ENCODE measurements at places on chromosomes 2 and 18.
A peak's percentile ranks its signal among the peaks of the same experiment; 100 is the strongest.

DNA sequence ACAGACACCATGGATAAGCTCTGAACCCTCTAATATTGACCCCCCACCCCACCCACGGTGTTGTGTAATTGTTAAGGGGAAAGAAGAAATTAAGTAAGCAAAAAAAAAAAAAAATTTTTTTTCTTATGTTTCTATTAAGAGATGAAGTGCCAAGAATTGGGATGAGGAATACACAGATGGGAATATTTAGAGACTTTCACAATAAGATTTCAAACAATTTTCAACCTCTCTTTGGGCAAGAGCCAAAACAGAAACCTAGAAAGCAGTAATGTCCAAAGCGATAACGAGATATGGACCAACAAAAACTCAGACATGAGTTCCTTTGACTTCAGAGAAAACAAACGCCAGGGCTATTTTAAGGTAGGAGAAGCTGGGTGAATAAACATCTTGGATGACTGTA is 14.4 kb downstream of the PIEZO2 start:
- DNase-seq = no peak

- DNase-seq = no peak
These were observed 1.9 kb upstream of the KIAA2012 start for GRCh38 chr2:202071107-202071506.

DNA sequence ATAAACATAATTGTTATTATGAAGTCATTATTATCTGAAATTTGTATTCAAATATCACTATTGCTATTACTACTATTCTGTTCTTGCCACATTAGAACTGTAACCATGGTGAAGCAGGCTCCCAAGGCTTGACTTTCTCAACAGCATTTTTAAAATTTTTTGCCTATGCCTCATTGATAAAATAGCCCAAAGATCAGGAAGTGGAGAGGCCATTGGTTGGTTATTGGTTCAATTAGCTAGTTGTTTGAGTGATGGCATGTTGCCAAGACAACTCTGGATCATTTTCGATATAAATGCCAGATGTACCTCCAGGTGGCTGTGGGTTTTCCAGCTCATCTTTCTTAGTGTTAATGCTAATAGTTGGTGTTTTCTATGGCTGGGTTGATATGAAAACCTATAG is 513.5 kb downstream of the TRIB2 start:
- no peak for DNase-seq

- DNase-seq = no peak
These were observed 5.3 kb downstream of the ONECUT2 start for GRCh38 chr18:57440331-57441070.

- no peak for DNase-seq
These were observed 499.6 kb upstream of the RAB6C start for GRCh38 chr2:129479892-129480291.

DNA sequence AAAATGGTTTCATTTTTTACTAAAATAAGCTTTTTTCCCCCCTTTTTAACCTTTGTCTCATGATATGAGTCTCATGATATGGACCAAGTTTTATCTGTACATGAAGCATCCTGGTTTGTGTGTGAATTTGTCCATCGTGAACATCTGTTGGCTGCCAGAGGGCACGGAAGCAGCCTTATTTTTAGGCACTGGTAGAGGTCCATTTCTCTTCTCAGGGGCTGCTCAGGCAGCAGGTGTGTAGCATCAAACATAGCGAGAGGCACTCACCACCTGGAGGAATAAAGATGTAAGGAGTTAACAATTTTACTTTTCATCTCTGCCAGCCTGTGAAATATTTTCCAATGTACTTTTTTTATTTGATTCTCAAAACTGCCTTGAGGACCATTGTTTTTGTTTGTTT is 134.5 kb downstream of the RHBDD1 start:
- no peak for DNase-seq

GRCh38 chr18:28494151-28494550 is 317.2 kb upstream of the CDH2 start:
- no peak for DNase-seq

DNA sequence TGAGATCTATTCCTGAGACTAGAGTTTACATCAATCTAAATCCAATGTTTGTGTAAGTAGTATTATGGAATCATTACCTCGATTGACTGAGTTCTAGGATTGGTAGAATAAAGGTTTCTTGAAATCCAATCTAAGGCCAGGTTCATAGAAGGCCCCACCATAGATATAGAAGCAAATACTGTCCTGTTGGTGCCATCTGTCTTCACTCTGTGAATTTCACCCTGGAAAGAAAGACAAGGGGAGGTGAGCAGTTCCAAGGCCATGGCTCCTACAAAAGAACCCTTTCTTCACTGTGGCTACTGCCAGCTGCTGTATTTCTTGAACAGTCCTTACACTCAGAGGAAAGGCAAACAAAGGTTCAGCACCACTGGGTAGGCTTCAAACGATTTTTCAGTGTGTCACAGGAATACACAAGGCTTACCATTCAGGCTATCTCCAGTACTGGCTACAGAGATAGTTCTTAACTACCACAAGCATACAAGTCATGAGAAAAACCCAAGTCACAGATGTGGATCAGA is 137.0 kb downstream of the LRP2 start:
- no peak for DNase-seq

DNA sequence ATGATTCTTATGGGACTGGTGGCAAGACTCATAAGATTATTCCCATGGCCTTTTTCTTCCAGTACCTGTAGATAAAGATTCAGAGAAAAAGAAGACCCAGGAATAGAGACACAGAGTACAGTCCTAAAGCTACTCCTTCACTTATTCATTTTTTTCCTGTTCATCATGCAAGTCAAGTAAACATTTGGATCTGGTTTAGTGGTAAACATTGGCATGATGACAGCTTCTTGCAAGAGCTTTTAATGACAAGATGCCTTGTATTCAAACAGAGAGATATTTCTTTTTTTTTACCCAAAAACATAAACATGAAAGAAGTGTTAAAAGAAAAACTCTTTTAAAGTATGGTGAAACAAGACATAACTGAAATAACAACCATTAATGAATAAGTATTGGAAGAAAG is 20.2 kb downstream of the CXCR2 start:
- DNase-seq = no peak

GRCh38 chr18:56492136-56492535 is 146.3 kb downstream of the TXNL1 start:
- no peak for DNase-seq

DNA sequence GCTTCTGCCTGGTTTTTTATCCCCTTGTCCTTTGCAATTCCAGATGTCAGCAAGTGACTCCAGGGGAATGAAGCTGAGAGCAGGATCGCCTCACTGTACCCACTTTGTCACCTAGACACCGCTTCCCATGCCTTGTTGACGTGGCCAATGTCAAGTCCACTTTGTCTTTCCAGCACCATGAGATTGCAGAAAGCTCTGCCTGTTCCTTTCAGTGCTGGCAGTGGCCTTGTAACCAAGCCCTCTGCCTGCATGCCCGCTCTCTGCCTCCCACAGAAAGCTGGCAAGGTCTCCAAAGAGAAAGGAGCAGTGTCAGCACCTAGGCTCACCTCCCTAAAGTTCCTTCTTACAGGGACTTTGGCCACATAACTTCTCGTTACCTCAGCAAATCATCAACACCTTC is 282.2 kb upstream of the ST6GAL2 start:
- DNase-seq = no peak

- no peak for DNase-seq
These were observed 218.4 kb upstream of the TRIB2 start for GRCh38 chr2:12498286-12498685.

DNA sequence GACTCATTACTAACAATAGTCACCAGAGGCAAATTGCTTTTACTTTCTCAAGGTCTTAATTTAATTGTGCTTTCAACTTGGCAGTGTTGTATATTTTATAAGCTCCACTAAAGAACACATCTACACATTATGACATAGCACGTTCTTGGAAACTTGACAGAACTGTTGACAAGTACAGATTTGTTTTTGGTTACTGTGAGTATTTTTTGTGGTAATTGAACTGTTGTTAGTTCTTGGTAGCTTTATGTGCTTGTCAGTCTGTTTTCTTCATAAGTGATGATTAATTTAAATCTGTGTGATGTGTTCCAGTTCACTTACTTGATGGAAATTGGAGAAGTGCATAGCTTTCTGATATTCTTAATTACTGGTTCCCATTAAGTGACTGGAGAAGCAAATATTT is 63.9 kb downstream of the COMMD1 start:
- DNase-seq = no peak

DNA sequence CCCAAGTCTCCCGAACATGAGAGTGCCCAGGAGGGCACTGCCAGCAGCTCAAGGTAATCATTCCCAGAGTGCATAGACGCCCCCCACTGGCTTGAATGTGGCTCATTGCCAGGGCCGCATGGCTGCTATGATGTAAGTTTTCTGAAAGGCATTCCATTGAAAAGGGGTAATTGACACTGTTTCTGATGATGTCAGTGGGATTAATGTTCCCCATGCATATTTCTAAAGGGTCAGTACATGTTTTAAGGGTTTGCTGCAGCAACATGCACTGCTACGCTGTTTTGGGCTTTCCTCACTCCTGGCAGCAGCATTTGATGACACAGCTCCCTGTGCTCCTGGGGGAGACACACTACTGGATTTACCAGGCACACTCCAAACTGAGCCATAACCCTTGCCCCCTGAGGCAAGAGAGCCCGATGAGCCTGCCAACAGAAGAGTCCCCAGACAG is 36.7 kb downstream of the KIAA2012 start:
- DNase-seq = no peak

DNA sequence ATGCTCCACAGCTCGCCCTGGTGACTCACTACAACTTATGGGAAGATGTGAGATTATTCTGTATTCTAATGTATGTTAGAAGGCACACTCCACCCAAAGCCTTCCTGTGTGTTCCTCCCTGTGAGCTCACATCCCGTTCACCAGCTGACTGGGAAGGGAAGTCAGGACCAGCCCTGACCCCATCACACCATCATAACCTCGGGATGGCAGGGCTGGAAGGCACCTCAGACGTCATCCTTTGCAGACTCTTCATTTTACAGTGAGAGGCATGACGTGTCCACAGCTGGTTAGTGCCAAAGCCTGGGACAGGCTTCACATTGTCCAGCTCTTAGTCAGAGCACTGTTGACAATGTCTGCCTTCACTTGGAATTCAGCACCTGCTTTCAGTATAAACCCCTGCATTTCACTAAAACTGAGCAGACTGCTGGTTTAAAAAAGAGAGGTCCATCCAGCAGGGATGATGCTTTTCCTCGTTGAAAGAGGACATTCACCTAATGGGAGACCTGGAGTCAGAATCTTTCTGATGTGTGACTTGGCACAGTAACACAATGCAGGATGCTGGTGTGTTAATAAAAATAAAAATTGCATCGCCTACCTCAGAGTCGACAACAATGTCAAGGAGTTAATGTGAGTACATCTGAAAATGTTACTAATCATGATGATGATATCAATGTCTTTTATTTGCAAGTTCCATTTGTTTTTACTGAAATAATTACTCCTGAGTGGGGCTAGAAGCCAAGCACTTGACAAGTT is 418.0 kb upstream of the TNP1 start:
- peak; percentile 58 for DNase-seq

- DNase-seq = no peak
These were observed 184.0 kb downstream of the PDE11A start for GRCh38 chr2:177888581-177888980.

GRCh38 chr2:235745597-235745996 is 251.8 kb downstream of the AGAP1 start:
- DNase-seq = no peak

- DNase-seq = no peak
These were observed 31.6 kb upstream of the NEB start for GRCh38 chr2:151765760-151766410.

GRCh38 chr2:63977904-63978303 is 41.3 kb downstream of the VPS54 start:
- DNase-seq = no peak

DNA sequence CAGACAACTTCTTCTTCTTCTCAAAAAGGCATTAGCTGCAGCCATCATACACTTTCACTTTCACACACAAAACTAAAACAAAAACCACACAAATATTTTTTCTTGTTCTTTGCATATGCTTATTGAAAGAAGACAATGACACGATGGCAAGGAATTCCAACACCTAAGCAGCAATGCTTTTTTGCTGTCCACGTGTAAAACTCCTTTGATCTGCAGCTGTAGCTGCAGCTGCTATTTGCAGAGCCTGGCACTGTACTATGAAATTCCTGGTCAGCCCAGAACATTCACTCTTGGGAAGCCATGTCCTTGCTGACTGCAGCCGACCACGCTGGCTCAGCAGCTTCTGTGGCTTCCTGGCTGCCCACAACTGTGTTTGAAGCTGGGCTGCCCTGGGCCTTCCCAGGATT is 316.2 kb downstream of the CDH2 start:
- DNase-seq = no peak

GRCh38 chr2:30191819-30192271 is 39.5 kb upstream of the LBH start:
- no peak for DNase-seq

DNA sequence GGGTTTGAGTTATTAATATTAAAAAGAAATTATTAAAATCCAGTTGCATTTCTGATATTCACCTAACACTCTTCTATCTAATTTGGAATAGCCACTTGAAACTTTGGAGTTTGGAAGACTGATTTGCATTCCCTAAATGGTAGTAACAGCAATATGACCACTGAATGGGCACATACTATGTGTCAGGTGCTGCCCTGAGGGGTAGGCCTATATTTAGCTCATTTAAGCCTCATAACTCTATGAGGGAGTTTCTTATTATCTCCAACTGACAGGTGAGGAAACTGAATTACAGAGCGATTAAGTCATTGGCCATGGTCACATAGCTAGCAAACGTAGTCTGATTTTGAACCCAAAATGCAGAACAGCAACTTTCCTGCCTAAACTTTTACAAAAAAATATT is 77.3 kb downstream of the VWA3B start:
- no peak for DNase-seq

DNA sequence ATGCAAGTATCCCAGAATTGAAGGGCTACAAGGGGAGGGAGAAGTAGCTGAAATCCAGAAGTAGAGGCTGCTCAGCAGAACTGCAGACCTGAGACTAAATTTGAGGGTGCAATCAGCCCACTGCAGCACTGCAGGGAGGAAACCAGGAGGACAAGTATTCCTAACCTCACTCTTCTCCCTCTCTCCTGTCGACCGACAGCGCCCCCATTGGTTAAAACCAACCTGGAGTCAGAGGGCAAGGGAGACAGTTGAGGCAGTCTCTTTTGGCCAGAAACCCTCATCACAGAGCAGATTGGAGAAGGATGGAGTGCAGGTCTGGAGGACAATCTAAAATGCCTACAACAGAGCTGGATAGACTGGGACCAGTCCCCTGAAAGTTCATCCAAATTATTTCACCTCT is 768.9 kb upstream of the KLHL29 start:
- DNase-seq = no peak

DNA sequence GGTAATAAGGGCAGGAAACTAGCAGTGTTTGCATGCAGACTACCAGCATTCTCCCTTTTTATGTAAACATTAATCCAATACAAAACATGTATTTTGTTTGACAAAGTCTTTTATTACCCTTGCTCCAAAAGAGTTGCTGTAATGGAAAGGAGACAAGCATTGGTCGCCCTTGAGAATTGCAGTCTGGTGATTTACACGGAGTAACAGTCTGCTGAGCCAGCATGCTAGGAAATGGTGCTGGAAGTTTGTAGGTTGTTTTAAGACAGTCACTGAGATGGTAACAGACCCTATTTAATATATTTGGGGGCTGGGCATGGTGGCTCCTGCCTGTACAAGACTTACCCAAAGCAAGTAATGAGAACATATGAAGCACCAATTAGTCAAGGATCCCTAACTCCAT is 2.8 kb upstream of the PRKCE start:
- no peak for DNase-seq
